Lower lobe of right lung (tissue), 2 donors: ENCODE measurements at places on chromosomes 5 and 9. TPM values are rescaled to one million over a fixed set of nuclear protein-coding genes. Genes with fewer than 3 reads are reported as not detected.
A peak's percentile ranks its signal among the peaks of the same experiment; 100 is the strongest.

The NRG2 gene
- total RNA-seq: 1.6 TPM

The ST8SIA4 gene
- 20.5 TPM for total RNA-seq

The CD72 gene
- 4.5 TPM for total RNA-seq

The OR1J2 gene
- not detected for total RNA-seq

The TRIM36 gene
- total RNA-seq: 5.5 TPM

The EEIG1 gene
- 36.0 TPM for total RNA-seq

The C9orf50 gene
- total RNA-seq: not detected

The FGF18 gene
- total RNA-seq: 2.0 TPM

The AK1 gene
- total RNA-seq: 185 TPM

The REEP2 gene
- total RNA-seq: 0.80 TPM

DNA sequence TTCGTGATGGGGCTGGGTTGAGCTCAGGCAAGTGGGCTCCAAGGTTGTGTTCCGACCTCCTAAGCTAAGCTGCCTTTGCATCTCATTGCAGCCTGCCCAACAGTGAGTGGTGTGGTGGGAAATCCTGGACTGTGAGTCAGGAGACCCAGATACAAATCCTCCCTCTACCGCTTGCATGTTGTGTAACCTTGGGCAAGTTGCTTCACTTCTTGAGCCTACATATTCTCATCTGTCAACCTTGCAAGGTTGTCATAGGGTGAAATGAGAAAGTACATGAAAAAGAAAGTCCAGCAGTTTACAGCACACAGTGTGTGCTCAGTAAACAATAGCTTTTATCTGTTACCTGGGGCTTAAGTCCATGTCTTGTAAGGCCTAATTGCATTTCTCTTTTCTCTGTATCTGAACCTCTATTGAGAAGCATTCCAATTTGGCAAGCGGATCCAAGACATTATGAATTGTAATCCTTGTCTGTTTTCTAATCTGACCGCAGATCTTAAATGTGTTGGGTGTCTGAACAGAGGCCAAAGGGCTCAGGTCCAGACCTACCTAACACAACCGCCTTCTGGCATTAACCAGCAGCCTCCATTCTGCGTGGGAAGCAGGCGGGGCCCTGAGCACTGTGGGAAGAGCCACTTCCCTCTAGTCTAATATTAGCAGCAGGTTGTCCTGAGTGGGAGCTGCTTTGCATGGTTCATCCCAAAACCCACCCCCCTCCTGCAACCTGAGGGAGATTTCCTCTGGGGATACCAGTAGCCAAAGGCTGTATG, 1.8 kb upstream of the GALNT12 start:
- DNase-seq: no peak

DNA sequence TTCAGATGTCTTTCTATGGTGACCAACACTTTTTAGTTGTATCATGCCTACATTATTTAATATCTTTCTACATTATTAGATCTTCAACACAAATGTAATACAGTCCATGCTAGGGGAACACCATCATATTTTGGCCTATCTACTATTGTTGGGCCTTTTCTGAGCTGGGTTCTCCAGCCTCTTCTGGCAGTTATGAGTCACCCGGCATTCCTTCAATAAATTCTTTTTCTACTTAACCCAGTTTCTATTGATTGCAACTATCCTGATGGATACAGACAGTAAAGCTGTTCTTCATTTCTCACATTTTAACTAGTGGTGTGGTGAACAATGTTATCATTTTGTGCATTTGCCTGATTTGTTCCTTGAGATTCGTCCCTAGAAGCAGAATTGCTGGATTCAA, 529.3 kb downstream of the BNC2 start:
- DNase-seq: no peak

DNA sequence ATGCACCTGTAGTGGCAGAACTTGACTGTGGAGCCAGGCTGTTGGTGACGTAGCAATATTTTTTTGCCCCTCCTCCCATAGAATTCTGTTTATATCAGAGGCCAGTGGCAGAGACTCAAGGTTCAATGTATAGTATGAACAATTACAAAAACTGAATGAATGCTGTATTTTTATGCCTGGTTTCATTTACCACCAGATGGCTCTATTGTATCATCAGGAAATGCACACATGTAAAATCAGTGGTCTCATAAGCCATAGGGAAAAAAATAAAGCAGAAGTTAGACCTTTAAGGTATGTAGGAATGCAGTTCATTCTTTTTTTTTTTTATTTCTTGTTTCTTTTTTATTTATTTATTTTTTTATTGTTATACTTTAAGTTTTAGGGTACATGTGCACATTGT, 43.6 kb downstream of the CCDC192 start:
- no peak for DNase-seq

DNA sequence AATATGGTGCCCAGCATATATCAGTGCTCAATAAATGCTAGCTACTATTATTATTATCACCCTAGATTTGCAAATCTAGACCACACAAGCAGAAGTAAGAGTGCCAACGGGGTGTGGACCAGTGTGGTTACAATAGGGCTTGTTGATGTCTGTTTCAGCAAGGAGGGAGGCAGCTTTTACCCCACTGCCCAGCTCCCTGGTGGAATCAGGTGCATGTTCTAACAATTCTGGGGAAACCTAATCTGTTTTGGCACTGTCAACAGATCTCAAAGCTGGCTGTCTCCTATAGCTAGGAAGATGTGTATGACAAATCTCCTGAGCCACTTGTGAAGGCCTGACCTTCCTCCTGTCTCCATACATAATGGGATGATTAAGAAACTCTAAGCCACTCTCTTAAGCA, 5.7 kb downstream of the TGFBI start:
- no peak for DNase-seq

DNA sequence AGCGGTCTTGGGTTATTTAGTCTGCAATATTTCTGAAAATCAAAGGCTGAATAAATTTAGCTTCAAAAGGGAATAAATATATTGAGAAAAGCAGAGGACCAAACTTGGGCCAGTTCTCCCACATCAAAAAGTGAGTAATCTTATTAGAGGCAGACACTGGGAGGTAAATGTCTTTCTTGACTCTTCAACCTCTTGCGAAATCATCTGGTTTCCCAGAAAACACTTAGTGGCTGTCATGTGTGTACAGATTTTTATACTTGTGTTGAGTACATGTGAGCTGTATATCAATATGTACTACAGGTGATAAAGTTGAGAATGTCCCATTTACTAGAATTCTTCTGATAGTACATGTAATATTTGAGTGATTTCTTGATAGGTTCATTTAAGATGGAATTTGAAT, 454.9 kb downstream of the PRR16 start:
- no peak for DNase-seq

DNA sequence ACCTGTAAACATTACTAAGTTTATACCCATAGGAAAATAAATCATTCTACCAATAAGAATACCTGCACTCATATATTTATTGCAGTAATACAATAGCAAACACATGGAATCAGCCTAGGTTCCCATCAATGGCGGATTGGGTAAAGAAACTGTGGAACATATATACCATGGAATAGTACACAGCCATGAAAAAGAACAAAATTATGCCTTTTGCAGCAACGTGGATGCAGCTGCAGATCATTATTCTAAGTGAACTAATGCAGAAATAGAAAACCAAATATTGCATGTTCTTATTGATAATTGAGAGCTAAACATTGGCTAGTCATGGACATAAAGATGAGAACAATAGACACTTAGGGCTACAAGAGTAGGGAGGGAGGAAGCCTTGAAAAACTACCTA, 667.4 kb upstream of the WWC1 start:
- DNase-seq: no peak

DNA sequence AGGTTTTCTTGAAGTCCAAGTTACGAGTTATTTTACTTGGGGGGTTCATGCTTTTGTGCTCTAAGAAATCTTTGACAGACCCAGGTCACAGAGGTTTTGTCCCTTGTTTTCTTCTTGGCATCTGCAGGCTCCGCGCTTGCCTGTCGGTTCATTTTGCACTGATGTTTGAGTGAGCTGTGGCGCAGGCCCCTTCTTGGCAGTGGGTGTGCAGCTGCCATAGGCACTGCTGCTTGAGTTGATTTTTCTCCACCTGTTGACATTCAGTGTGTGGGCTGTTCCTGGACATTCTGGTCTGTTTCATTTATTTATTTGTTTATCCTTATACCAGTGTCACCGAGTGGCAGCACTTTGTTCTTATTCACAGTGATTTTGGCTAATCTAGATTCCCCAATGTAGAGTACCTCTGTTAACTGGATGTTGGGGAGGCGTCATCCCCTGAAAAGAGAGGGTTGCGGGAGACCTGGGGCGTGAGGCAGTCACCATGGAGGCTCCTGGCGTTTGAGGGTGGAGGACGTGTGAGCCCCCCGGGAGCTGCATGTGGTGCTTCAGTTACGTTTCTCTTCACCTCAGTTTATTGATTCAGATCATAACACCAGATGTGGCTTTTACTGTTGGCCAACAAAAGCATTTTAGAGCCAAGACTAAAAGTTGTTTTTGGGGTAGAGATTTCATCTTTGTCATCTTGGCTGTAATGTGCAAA, 121.4 kb upstream of the CACNA1B start:
- no peak for DNase-seq

DNA sequence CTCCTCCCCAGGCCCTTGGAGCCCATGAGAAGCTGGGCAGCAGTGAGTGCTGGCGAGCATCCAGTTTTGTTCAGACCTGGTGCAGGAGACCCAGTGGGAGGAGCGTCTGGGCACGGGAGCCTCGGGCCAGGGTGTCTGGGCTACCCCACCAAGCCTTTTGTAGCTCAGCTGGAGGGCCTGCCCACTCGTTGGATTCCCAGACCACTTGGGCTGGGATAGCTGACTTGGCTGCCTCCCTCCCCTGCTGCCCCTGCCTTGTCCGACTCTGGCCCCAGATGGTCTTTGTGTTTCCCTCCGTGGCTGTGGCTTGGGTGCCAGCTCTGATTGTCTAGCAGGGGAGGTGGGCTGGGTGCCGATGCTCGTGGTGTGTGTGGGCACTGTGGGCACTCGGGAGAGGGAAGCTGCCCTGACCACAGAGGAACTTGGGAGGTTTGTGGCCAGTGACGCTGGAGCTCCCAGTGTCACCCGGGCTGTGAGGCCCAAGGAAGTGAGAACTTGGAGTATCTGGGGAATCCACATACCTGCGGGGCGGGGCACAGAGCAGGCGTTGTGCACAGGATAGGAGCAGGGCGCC, 47.3 kb downstream of the WNK2 start:
- DNase-seq: peak; percentile 69

GRCh38 chr5:137090721-137091120, 408.4 kb downstream of the SPOCK1 start:
- no peak for DNase-seq

DNA sequence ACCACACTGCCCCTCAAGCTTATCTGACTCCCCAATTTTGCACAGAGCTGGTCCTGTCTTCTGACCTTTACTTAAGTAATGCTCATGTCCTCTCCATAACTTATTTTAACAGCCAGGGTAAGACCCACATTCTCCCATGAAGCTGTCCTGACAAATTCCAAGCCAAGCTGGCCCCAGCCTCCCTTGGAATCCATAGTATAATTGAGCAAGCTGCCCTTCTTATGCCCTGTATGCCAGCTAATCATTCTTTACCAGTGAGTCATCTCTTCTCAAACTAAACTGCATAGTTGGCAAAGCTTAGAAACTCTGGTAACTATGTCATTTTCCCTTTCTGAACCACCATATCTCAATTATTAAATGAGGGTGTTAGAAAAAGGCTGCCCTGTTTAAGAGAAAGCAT, 92.4 kb downstream of the NFIB start:
- DNase-seq: no peak

- DNase-seq: no peak
Observed at GRCh38 chr5:73135429-73136054, 15.2 kb downstream of the TMEM171 start.

GRCh38 chr9:136203408-136204144, 1.4 kb downstream of the LHX3 start:
- DNase-seq: no peak

DNA sequence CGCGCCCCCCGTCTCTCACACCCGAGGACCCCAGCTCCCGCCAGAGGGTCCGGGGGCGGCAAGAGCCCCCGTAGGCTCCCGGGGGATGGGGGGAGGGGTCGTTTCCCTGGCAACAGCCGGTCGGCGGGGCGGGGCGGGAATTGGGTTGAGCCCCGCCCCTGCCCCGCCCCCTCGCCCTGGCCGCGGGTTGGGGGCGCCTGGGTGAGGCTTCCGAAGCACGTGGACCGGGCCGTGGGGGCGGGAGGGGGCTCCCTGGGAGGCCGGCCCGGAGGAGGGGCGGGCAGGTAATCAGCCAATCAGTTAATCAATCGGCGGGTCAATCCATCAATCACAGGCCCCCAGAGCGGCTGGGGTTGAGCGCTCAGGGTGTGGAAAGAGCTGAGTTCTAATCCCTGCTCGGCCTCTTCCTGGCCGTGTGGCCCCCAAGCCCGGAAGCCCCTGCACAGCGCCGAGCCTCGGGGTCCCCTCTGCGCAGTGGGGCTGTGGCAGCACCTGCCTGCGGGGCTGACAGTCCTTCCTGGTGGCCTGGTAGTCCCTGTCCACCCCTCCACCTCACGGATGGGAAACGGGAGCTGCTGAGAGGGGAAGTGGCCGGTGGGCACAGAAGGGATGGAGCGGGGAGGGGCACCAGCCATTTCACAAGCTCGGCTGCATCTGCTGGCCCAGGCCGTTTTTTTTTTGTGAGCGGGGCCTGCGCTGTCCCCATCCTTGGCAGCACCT, 174.2 kb upstream of the IER5L start:
- no peak for DNase-seq

DNA sequence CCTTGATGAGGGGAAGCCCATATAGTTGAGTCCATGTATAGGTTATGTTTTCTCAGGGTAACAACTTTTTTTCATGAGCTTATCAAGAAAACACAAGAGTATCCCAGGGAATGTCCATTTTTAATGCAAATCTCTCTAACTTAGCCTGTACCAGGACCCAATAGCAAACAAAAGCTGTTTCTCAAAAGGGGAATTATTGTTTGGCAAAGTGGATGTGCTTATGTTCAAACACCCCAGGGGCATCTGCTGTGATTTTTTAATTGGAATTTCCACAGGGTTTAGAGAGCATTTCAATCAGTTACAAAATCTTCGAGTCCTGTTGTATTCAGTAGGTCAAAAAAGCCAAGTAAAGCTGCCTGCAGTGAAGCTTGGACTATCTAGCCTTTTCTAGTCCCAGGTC, 33.4 kb upstream of the CSNK1G3 start:
- DNase-seq: no peak

- peak; percentile 88 for DNase-seq
Observed at GRCh38 chr9:131598121-131598520, 52.8 kb downstream of the PRRT1B start.
